ENCODE measurements at places on chromosomes 4 and X. TPM values are rescaled to one million over a fixed set of nuclear protein-coding genes. Genes with fewer than 3 reads are reported as not detected.
A peak's percentile ranks its signal among the peaks of the same experiment; 100 is the strongest.

The PDE5A gene
- polyA plus RNA-seq, result 489 TPM

The MSANTD1 gene
- polyA plus RNA-seq, result 0.06 TPM

The VCX3B gene
- polyA plus RNA-seq, result not detected

The MAGEA2 gene
- polyA plus RNA-seq, result not detected

The GPC4 gene
- polyA plus RNA-seq, result 0.06 TPM

The SLC49A3 gene
- polyA plus RNA-seq, result 0.11 TPM

- DNase-seq, result no peak
Measured at GRCh38 chr4:18247189-18247588, 225.6 kb upstream of the LCORL start.

- no peak for DNase-seq
Measured at GRCh38 chr4:163846008-163846407, 351.5 kb downstream of the TMA16 start.

GRCh38 chrX:44693255-44693654, 150.6 kb upstream of the DUSP21 start:
- no peak for DNase-seq

GRCh38 chr4:47704693-47705325, 133.1 kb downstream of the CORIN start:
- peak; percentile 7 for DNase-seq

DNA sequence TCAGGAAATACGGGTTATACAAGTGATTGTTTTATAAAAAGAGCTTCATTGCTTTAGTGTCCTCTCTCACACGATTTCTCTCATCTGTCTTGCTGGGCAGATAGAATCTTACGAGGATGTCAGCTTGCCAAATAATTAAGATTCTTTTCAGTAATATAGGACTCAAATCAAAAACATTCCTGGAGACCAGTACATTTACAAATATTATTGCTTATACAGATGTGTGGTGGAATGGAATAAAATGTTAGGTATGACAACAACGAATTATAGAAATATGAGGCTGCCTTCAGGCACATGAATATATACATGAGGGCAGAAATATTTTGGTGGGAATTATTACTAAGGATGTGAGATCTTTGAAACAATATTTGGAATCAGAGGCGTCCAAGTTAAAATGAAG, 88.9 kb downstream of the GC start:
- DNase-seq, result no peak

- no peak for DNase-seq
Measured at GRCh38 chr4:166839615-166840251, 394.6 kb downstream of the SPOCK3 start.

Measured in AG04450 (cell line).